ENCODE measurements at places on chromosomes 5 and 9.
A peak's percentile ranks its signal among the peaks of the same experiment; 100 is the strongest.

GRCh38 chr5:137236849-137237507 is 262.1 kb downstream of the SPOCK1 start:
- DNase-seq, result no peak

DNA sequence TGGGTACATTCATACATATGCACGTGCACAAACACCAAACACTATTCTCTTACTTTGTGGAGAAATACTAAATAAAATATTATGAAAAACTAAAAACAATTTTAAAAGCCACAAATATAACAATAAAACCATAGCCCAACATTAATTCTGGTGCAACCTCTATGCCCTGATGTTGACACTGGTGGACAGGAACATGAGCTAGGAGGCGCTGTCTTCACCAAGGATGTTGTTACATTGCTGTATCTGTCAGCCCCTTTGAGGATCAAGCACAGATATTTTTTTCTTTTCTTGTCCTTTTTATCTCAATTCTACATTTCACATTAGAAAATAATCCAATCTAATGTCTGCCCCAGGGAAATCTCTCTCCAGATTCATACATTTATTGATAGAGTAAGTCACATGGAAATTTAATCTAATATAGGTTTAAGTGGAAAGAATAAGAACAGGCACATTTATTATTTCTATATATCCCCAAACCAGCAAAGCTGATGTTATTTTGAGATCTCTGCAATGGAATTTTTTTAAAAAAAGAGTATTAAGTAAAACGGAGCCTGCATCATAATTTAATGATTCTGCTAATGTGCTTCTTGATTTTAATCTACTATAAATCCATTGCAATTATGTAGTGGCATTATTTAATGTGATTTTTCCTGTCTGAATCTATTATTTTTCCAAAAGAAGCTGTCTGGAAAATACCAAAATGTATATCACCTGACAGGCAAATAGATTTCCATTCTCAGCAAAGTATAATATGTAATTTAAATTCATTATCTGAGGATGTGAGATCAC is 716.5 kb downstream of the MTRR start:
- DNase-seq, result no peak

- no peak for DNase-seq
Measured at GRCh38 chr5:58346041-58346440, 113.8 kb downstream of the PLK2 start.

GRCh38 chr9:82209797-82210470 is 221.4 kb downstream of the SPATA31D1 start:
- DNase-seq, result no peak

GRCh38 chr5:75694781-75695180 is 22.5 kb downstream of the POC5 start:
- no peak for DNase-seq

- no peak for DNase-seq
Measured at GRCh38 chr5:93715327-93715726, 26.1 kb downstream of the POU5F2 start.

DNA sequence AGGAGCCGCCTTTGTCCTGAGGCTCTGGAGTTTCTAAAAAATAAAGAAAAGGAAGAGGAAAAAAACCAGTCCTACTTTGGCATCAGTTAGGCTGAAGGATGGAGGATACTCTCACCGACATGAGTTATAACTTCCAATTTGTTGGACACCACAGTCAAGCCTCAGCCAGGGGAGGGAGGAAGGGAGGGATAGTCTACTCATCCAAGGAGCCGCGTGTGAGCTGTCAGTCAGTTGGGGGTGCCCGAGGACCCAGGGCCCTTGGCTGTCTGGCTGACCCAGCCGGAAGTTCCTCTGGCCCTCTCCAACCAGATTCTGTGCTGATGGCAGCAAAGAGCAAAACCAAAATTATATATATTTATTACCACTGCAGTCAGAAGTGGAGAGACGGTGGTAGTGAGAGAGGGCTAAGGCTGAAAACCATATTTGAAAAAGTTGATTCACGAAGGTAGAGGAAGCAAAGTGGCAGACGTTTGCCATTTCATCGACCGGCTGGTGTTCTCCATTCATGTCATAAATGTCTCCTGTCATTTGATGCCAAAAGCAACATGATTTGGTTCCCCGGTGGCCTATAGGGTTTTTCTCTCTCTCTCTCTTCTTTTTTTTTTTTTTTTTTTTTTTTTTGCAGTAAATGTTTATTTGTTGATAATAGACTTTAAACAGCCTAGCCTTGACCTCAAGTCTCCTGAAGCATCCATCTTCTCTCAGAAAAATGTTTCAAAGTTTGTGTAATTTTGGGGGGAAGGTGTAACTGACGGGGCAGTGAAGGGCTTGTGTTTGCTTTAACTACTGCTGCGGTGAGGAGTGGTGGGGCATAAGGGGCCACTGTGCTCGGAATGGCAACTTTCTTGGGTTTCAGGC is 7.6 kb downstream of the LMX1B start:
- DNase-seq, result no peak

GRCh38 chr9:38249587-38250210 is 142.8 kb upstream of the ALDH1B1 start:
- DNase-seq, result no peak

DNA sequence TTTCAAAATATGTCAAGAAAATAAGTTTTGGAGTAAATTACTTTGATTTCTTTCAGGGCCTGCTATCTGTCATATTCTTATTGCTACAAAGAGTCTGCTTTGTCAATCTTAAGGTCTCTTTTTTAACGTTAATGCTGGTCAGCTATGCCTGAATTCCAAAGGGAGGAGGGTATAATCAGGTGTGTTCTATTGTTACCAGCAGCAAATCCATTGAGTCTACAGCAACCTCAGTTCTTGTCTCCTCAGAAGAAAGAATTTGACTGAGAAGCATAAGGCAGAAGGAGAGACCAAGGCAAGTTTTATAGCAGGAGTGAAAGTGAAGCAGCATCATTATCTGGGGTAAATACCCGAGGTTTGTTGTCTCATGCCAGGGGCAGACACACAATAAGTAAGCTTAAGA is 23.7 kb upstream of the MINAR2 start:
- DNase-seq, result no peak

- no peak for DNase-seq
Measured at GRCh38 chr5:135710045-135710675, 124.3 kb upstream of the SLC25A48 start.

DNA sequence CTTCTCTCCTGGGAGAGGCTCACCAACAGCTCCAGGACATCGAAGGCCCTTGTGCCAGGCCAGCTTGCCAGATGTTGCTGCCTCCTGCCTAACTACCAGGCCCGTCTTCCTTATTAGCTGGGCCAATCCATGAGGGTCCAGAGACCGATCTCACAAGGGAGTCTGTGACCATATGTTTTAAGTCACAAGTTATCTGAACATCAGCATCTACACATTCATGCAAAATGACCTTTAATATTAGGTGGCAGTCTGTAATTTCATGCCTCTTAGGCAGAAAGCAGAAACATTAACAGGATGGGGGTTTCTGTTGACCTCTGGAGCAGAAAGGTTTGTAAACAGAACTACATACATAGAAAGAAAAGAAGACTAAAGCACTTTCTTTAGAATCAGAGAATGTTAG is 75.1 kb upstream of the SLC25A51 start:
- DNase-seq, result no peak

DNA sequence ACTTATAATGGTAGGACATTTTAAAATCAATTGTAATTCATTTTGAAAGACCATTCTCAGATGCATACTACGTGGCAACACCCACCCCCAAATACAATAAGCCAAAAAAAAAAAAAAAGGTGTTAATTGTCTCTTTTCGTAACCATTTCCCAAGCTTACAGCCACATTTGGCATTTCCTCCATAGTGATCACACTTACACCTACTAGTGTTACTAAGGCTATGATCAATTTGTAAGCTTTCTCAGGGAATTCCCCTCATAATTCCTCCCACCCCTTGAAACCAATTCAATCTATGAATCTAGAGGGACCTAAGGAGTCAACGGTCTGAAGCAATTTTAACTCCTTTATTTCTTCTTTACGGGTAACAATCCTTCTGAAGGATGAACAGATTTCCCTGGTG is 40.1 kb downstream of the NR2F1 start:
- DNase-seq, result no peak

GRCh38 chr5:1204693-1205242 is 3.4 kb downstream of the SLC6A19 start:
- DNase-seq, result peak; percentile 54

DNA sequence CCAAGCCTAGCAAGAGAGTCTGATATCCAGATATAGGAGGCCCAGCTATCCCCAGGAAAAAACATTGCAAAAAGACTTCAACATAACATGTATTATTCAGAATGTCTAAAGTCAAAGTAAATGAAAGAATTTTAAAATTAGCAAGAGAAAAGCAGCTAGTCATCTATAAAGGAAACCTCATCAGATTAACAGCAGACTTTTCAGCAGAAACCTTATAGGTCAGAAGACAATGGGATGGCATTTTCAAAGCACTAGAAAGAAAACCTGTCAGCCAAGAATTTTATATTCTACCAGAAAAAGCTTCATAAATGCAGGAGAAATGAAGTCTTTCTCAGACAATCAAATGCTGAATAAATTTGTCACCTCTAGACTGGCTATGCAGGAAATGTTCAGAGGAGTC is 9.9 kb downstream of the OR1L3 start:
- no peak for DNase-seq

- DNase-seq, result no peak
Measured at GRCh38 chr9:27431543-27432147, 92.4 kb upstream of the IFNK start.

DNA sequence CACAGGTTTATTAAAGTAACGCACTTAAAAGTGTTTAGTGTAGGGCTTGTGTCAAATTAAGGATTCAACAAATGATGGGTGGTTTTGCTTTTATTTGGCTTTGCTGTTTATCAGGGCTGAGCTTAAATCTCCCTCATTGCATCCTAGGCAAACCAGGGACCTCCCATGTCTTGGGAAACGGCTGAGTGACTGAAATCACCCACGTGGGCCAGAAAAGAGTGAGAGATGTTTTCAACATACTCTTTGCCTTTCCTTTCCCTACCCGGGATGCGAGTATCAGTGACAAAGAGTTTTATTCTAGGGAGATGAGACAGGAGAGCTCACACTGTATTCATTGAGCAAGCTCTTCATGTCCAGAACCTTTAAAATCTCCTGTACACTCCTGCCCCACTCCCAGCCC is 23.3 kb downstream of the KCNMB1 start:
- DNase-seq, result no peak

DNA sequence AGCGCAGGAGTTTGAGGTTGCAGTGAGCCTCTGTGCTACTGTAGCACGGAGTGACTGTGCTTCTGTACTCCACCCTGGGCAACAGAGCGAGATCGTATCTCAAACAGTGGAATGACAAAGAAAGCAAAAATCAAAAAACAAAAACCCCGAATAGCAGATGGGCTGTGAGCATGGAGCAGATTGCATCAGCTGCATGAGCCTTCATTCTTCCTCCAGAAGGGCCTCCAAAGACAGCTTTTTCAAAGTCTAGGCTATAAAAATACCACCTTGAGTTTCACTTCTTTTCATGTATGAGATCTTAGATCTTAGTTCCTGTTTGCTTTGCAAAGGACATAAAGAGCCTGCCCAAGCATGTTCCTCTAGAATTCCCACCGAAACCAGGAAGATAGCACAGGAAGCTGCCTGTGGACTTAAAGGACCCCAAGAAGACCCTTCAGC is 15.0 kb upstream of the HSPB3 start:
- DNase-seq, result no peak

DNA sequence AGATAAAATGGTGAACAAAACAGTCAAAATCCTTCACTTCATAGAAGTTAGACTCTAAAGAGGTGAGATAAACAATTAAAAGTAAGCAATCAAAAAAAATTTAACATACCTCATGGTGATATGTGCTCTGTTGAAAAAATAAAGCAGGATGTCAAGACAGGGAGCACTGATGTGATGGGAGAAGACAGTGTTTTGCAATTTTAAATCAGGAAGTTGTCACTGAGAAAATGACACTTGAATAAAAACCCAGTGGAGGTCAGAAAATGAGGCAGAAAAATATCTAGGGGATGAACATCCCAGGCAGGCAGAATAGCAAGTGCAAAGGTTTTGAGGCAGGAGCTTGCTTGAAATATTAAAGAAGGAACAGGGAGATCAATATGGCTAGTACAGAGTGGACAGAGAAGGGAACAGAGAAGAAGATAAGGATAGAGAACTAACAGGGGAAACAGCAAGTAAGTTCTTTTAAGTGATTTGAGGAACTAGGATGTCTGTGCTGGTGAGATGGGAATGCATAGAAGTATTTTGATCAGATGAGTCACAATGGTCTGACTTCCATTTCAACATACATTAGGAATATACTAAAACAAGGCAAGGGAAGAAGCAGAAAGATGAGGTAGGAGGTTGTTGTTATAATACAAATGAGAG is 130.4 kb downstream of the CHSY3 start:
- DNase-seq, result no peak

DNA sequence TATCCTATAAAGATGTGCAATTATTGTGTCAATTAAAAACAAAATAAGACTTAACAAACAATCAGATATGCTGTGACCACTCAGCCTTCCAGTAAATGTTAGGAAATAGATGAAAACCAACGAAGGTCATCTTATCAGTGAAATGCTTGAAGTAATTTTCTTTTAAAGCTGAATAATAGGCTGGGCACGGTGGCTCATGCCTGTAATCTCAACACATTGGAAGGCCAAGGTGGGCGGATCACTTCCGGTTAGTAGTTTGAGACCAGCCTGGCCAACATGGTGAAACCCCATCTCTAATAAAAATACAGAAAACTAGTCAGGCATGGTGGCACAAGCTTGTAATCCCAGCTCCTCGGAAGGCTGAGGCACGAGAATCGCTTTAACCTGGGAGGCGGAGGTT is 31.2 kb downstream of the NLN start:
- DNase-seq, result no peak

DNA sequence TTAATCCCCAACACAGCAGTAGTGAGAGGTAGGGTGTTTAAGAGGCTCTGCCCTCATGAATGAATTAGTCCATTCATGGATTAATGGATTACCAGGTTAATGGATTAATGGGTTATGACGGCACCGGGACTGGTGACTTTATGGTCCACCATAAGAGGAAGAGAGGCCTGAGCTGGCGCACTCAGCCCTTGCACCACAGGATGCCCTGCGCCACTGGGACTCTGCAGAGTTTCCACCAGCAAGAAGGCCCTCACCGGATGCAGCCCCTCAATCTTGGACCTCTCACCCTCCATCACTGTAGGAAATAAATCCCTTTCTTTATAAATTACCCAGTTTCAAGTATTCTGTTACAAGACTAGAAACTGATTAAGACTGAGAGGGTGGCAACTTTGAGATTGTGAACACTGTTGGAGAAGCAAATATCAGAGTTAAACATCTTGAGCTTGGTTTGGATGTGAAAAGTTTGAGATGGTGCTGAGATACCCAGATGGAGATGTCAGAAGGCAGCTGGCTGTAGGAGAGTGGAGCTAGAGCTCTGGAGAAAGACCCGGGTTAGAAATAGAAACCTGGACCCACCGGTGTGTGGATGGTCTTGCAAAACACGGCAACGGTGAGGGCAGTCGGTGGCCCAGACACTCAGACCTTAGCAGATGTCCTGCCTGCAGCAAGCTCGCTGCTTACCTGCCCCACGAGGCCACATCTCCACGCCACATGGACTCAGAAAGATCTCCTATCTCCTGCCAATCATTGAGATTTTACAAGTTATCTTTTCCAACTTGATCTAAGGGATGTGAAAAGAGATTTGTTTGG is 98.8 kb downstream of the HSD17B3 start:
- no peak for DNase-seq

Data from ovary (tissue), 10 donors.